ENCODE measurements at places on chromosomes 5 and 9. TPM values are rescaled to one million over a fixed set of nuclear protein-coding genes. Genes with fewer than 3 reads are reported as not detected.

DNA sequence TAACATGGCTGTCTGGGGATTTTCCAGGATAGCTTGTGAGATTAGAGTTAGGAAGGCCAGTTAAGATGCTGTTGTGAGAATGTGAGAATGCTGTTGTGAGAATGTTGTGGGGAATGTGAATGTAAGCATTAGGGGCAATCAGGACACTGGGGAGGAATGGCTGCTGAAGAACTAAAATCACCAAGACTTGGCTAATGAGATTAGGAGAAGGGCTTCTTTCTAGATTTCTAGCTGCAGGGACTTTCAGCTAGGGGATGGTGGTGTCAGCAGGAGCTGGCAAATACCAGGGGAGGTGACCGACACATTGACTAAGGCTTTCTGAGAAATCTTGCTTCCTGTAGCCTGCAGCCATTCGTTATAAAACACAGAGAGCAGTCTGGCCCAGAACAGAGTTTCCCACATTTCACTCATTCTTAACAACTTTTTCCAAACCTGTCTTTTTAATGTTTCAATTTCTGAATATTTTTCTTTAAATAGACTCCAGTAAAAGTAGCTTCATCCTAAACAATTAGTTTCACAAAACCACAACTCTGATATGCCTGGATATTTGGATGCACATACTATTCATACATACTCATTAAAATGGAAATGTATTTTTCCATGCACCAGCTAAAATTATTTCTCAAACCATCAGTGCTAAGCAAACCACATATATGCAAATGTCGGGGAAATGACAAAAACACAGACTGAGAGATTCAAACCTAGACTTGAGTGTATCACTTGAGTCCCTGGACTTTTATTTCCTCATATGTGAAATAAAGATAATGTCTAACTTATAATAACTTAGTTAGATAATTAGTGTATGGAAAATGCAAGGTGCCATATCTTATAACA is 89.3 kb upstream of the TNC start:
- H3K36me3 ChIP-seq: no peaks in the 10 kb centered on the region
- peaks cover 69% of the 10 kb centered on the region for H3K4me1 ChIP-seq
- H3K27ac ChIP-seq: peak overlapping the region; percentile 38
- peak; percentile 45 for DNase-seq

KIAA0825 gene
- total RNA-seq: 2.9 TPM

DNA sequence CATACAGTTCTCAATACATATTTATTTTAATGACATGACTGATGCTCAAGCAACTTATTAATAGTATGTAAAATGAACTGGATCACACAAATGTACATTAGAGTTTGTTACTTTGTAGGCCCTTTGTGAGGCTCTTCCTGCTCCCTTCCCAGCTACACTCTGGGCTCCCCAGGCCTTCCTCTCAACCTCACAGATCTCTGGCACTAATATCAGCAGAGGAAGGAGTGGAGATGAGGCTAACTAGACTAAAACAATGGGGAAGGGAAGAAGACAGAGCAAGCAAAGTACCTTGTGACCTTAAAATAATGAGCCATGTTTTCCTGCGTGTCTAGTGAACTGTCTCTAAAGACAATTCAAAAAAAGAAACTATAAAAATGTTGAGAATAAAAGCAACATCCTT is 30.3 kb upstream of the TEK start:
- H3K27me3 ChIP-seq: no peaks in the 10 kb centered on the region
- no peak overlapping the region for H3K27ac ChIP-seq
- H3K4me3 ChIP-seq: no peak overlapping the region
- no peaks in the 10 kb centered on the region for H3K36me3 ChIP-seq
- no peak for DNase-seq

SPINK1 gene
- not detected for total RNA-seq

DNA sequence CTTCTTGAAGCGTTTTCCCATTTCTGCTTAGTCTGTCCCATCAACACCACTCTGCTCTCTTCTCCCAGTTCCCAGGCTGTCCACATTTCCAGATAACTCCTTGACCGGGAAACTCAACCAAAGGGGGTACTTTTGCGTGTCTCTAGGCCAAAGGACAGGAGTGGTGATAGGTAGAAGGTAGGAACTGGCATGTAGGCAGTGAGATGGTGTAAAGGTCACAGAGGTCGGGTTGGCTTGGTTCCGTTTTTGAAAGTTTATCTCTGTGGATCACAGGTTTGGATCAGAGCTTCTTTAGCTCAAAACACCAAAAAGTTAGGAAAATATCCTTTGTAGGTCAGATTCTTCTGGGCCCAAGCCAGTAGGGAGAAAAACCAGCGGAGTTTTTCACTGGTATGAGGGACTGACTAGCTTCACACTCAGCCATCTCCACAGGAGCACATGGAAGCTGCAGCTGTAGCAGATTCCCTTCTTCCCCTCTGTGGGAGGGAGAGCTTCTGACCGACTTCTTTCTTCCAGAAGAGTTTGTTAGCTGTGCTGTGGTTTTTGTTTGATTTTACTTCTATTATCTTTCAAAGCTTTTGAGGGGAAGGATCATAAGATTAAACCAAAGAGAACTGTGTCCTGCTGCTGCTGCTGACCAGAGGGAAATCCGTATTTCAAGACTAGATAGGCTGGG is 98.4 kb upstream of the DMRT1 start:
- peaks cover 13% of the 10 kb centered on the region for H3K4me1 ChIP-seq
- DNase-seq: no peak
- H3K36me3 ChIP-seq: peaks cover 46% of the 10 kb centered on the region
- no peak overlapping the region for H3K4me3 ChIP-seq
- H3K27ac ChIP-seq: no peak overlapping the region
- no peaks in the 10 kb centered on the region for H3K27me3 ChIP-seq

KIF4B gene
- not detected for total RNA-seq

EQTN gene
- total RNA-seq: not detected

DNA sequence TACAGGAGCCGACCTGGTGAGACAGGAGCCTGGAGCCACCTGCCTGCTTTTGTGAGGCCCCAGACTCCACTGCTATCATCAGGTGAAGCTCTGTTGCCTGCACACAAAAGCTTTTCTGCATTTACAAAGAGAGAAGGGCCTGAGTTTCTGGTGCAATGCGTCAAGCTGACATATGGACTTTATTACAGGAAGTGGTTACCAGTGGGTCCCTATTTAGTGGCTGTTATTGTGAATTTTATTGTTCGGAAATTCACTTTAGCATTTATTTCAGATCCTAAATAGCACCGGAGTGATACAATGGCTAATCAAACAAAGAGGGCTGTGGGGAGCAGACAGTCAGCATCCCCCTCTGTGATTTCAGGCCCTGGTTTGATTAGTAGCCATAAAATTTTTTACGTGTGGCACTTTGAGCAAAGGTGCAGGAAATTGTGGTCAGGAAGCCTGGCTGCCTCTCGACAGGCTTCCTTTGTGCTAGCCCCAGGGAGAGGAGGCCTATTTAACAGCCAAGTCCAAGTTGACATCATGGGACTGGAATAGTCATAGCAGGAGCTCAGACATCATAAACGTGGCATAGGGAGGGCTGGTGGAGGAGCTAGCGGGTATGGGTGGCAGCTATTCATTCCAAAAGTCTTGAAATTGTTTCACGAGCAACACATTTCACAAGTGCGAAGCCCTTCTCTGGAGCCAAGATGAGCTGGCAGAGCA is 8.4 kb downstream of the TGFBI start:
- H3K27me3 ChIP-seq: no peaks in the 10 kb centered on the region
- H3K36me3 ChIP-seq: peaks cover 60% of the 10 kb centered on the region
- no peak overlapping the region for H3K4me3 ChIP-seq
- H3K4me1 ChIP-seq: peaks cover 84% of the 10 kb centered on the region

- peaks cover 37% of the 10 kb centered on the region for H3K4me1 ChIP-seq
- H3K36me3 ChIP-seq: peaks cover 2% of the 10 kb centered on the region
- DNase-seq: no peak
- H3K4me3 ChIP-seq: no peak overlapping the region
Measured at GRCh38 chr5:33738097-33738496, 153.7 kb downstream of the ADAMTS12 start.

- H3K27ac ChIP-seq: no peak overlapping the region
- no peak for DNase-seq
- no peak overlapping the region for H3K4me3 ChIP-seq
- H3K27me3 ChIP-seq: no peaks in the 10 kb centered on the region
- peaks cover 85% of the 10 kb centered on the region for H3K36me3 ChIP-seq
- H3K4me1 ChIP-seq: no peaks in the 10 kb centered on the region
Measured at GRCh38 chr9:128614728-128615127, 41.9 kb downstream of the DYNC2I2 start.

DNA sequence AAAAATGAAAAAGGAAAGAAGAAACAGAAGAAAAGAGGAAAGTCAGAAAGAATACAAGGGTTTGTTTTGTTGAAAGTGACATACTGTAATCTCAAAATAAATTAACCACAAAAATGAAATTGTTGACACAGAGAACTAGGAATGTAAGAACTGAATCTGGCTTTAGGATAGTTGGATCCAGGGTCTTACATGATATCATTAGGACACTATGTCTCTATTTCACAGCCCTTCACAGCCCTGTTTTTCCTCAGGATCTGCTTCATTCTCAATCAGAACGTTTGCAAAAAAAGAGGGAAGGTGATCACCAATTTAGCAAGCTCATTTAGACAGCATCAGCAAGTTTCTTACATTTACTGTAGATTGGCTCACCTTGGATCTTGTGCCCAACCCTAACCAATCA is 188.5 kb upstream of the NREP start:
- H3K27ac ChIP-seq: no peak overlapping the region
- peak; percentile 69 for DNase-seq
- no peak overlapping the region for H3K4me3 ChIP-seq
- peaks cover 14% of the 10 kb centered on the region for H3K4me1 ChIP-seq

TSLP gene
- 0.43 TPM for total RNA-seq

DNA sequence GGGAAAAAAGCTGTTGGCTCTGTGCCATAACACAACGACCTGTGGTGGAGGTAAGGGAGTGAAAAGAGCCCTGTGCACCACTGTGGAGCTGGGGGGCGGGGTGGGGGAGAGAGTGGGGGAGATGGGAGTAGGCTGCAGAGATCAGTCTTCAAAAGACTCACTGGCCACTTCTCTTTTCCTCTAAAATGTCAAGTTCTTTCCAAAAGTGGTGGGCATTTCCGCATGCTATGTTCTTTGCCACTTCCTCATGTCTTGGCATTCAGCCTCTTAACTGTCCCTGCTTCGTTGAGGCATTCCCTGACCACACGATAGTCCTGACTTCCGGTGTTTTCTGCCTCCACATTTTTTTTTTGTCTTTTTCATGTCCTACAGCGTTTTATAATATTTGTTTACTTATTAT is 2.4 kb upstream of the PPP2R2B start:
- peaks cover 8% of the 10 kb centered on the region for H3K4me1 ChIP-seq
- no peak for DNase-seq
- no peak overlapping the region for H3K4me3 ChIP-seq
- H3K36me3 ChIP-seq: no peaks in the 10 kb centered on the region

S1PR3 gene
- 24.6 TPM for total RNA-seq

GRCh38 chr9:128121924-128122808 is 5.4 kb downstream of the PTGES2 start:
- H3K36me3 ChIP-seq: peaks cover 3% of the 10 kb centered on the region
- H3K27ac ChIP-seq: no peak overlapping the region
- DNase-seq: no peak
- H3K4me3 ChIP-seq: no peak overlapping the region
- no peaks in the 10 kb centered on the region for H3K27me3 ChIP-seq
- peaks cover 9% of the 10 kb centered on the region for H3K4me1 ChIP-seq

DMRT3 gene
- total RNA-seq: not detected

- H3K27me3 ChIP-seq: no peaks in the 10 kb centered on the region
- H3K4me3 ChIP-seq: no peak overlapping the region
- H3K27ac ChIP-seq: no peak overlapping the region
Measured at GRCh38 chr9:37531699-37532098, 44.5 kb downstream of the FBXO10 start.

DNA sequence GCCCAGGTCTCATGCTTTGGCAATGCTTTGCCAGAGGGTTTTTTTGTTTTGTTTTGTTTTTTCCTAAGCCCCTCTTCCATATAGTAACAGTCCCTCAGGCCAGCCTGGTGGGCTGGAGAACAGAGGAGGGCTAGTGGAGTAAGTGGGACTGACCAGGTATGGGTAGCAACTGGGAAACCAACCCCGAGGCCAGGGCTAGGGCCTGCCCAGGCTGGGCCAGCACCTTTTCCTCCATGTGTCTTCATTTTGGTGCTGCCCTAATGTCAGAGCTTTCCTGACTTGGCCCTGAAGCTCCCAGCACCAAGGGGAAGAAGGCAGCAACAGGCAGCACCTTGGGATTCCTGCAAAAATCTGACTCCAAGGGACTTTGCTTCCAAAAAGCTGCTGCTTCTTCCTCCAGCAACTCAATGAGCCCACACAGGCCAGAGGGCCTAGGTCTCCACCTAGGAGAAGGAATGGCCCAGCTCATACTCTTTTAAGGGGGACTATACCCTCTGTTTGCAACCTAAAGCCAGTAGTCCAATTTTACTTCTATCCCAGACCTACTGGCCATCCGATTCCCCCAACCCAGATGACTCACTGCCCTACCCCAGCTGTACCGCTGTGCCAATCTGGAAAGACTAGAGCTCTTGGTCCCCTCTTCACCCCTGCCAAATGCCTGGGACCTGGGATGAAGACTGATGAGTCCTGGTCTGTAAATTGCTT is 105.1 kb downstream of the PSD2 start:
- no peak for DNase-seq
- H3K4me3 ChIP-seq: no peak overlapping the region
- peaks cover 7% of the 10 kb centered on the region for H3K4me1 ChIP-seq
- H3K36me3 ChIP-seq: no peaks in the 10 kb centered on the region

DNA sequence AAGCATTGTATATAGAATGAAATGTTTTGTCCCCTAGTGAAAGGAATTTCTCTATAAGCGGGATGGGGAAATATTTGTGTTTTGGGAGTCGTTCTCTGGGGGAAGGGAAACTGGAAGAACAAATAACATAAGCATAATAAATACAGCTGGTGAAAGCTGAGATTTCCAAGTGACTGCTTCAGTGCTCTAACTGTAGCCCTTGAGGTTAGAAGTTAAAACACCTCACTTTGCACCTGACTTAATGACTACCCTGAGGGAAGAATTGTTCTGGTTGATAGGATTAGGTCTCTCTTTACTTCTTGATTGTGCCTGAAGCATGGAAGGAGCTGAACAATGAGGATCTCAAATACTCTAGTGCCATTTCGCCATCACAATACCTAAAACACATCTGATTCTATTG is 307.4 kb downstream of the MAN2A1 start:
- H3K4me1 ChIP-seq: peaks cover 16% of the 10 kb centered on the region
- DNase-seq: no peak
- H3K27ac ChIP-seq: no peak overlapping the region
- no peak overlapping the region for H3K4me3 ChIP-seq
- H3K27me3 ChIP-seq: no peaks in the 10 kb centered on the region

Data from astrocyte (in vitro differentiated cells and primary cell).